Activated CD8-positive, alpha-beta memory T cell treated with anti-CD3 and anti-CD28 coated beads, Interleukin-2, amount 10 ng/mL, durations not matched to agents 7 days and 5 days (primary cell): ENCODE measurements at places on chromosomes 6 and 20. TPM values are rescaled to one million over a fixed set of nuclear protein-coding genes. Genes with fewer than 3 reads are reported as not detected.

PDE10A gene
- not detected for total RNA-seq

BFSP1 gene
- total RNA-seq: 1.7 TPM

DNA sequence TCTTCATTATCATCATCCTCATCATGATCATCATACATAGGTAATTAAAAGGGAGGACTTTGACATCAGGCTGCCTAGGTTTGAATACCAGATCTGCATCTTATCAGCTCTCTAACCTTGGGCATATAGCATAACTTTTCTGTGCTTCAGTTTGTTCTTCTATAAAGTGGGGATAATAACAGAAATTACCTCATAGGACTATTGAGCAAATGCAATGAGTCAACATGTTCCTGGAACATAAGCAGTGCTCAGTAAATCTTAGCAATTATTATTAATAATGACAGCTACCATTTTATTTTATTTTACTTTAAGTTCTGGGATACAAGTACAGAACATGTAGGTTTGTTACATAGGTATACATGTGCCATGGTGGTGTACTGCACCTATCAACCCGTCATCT, 7.2 kb downstream of the C20orf202 start:
- DNase-seq: no peak

DNA sequence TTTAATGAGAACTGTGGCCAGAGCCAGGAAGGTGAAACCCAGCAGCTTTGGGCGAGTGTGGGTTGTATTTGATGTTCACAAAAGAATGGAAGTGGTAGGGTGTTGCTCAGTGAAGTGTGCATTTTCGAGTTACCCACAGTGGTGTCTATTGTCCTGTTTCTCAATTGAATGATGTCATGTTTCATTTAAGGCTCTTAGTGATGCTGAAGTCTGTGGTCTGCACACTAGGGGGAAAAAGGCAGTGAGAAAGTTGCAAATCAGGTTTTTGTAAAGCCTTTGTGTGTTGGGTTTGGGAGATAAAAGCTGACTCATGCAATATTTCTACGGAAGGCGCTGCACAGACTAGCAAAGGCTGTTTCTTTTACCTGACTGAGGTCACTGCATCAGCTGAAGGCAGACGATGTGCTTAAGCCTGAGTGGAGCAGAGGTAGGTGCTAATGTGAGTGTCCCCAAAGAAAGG, 121.1 kb downstream of the PLEKHG1 start:
- DNase-seq: no peak

- no peak for DNase-seq
Observed at GRCh38 chr6:46012834-46013233, 2.8 kb downstream of the CLIC5 start.

GRCh38 chr20:58244517-58245030, 16.1 kb upstream of the ANKRD60 start:
- peak; percentile 32 for DNase-seq

DNA sequence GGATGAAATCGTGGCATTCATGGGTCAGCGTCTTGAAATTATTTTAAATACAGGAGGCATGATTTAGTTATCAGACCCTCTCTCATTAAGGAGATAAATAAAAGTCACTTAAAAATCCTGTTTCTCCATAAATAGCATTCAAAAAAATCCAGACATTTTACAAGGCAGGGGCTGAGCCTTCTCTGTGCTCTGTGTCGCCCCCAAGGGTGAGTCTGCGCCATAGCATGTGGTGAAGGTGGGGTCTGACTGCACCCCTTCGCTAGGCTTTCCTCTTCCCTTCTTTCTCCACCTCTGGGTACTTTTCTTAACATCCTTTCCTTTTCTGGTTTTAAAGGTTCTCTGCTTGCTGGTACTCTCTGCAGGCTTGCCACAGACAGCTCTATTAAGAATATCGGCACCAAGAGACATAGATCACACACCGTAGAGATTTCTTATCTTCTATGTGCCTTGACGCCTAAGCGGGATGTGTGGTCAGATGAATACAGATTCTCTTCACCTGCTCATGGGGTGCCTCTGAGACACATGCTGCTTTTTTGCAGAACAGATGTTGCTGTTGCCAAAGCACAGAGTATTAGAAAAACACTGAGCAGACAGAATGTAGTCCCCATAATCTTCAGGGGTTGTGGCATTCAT, 20.1 kb upstream of the FAM209A start:
- no peak for DNase-seq

- DNase-seq: no peak
Observed at GRCh38 chr6:80728101-80728750, 621.8 kb downstream of the BCKDHB start.

GRCh38 chr6:29723262-29723665, at the start of gene HLA-F:
TSS of gene HLA-F (plus strand) at chr6:29723434. CDS start at chr6:29723464, 30 bp downstream.
- peak; percentile 92 for DNase-seq
